Heart left ventricle (tissue), 16 donors: ENCODE measurements at places on chromosomes 12 and 14. TPM values are rescaled to one million over a fixed set of nuclear protein-coding genes. Genes with fewer than 3 reads are reported as not detected.

YBX3 gene
- 399 TPM for total RNA-seq

DNA sequence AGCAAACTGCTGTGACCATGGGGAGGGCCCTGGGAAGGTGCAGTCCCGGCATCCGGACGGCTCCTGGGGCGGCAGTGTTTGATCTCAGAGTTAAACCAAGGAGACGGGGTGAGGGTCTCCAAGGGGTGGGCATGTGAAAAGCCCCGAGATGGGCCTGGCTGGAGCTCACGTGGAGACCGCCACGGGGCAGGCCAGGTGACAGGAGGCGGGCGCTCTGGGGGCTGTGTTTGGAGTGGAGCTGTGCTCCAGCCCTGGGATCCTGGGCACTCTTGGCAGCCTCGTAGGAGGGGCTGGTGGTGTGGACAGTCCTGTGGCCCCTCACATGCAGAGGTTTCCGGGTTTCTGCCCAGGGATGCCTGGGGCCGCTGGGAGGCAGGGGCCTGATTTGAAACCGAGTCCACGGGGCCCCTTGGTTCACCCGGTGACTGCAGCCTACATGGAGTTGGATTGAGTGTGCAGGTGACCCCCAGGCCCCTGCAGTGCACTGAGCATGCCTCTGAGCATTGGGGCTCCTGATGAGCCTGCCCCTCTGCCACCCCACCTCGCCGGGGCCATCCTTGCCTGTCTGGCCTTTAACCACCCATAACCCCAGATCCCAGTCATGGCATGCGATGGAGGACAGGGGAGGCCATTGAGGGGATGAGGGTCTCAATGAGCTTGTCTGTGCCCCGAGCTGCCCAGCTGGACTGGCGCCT is 8.4 kb downstream of the KIF26A start:
- H3K4me3 ChIP-seq: no peak overlapping the region
- H3K4me1 ChIP-seq: no peaks in the 10 kb centered on the region
- DNase-seq: peak; percentile 19
- no peaks in the 10 kb centered on the region for H3K27me3 ChIP-seq
- no peak overlapping the region for H3K27ac ChIP-seq

DNA sequence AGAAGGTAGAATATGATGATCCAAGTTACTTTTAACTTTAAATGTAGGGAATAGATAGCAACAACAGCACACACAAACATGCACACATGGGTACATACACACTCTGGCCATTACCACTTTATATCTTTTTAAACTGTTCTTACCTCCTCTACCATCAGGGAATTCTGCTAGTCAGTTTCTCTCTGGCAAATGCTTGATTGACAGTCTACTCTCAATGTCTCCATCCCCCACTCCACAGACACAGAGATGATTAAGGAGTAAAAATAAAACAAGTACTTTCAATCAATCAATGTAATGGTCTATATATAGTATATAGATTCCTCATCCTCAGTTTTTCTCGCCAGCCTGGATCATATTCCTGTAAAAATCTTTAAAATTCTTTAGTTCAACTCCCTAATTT is 16.1 kb upstream of the STRN3 start:
- H3K27ac ChIP-seq: no peak overlapping the region
- H3K27me3 ChIP-seq: no peaks in the 10 kb centered on the region
- H3K4me1 ChIP-seq: peaks cover 9% of the 10 kb centered on the region
- no peak for DNase-seq
- no peak overlapping the region for H3K4me3 ChIP-seq

MFAP5 gene
- 73.9 TPM for total RNA-seq

GRCh38 chr14:27228053-27228452 is 630.2 kb upstream of the NOVA1 start:
- no peaks in the 10 kb centered on the region for H3K27me3 ChIP-seq
- no peak overlapping the region for H3K4me3 ChIP-seq
- H3K4me1 ChIP-seq: no peaks in the 10 kb centered on the region
- no peak overlapping the region for H3K27ac ChIP-seq
